ENCODE measurements at places on chromosomes 2 and 18.
A peak's percentile ranks its signal among the peaks of the same experiment; 100 is the strongest.

DNA sequence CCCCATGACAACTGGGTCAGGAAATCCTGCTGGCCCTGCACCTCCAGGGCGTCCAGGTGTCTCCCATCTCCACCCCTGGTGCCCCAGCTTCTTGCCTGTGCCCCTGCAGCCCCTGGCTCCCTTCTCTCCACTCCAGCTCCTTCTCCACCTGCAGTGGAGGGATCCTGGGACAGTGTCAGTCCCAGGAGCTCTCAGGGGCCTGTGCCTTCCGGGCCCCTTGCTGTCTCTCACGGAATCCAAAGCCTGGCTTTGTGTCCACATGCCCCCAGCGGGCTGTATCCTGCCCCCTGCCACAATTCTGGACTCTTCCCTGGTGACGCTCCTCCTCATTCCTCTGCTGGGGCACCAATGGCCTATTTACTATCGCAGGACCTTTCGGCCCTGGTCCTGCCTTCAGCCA is 58.2 kb downstream of the MYT1L start:
- DNase-seq: no peak

DNA sequence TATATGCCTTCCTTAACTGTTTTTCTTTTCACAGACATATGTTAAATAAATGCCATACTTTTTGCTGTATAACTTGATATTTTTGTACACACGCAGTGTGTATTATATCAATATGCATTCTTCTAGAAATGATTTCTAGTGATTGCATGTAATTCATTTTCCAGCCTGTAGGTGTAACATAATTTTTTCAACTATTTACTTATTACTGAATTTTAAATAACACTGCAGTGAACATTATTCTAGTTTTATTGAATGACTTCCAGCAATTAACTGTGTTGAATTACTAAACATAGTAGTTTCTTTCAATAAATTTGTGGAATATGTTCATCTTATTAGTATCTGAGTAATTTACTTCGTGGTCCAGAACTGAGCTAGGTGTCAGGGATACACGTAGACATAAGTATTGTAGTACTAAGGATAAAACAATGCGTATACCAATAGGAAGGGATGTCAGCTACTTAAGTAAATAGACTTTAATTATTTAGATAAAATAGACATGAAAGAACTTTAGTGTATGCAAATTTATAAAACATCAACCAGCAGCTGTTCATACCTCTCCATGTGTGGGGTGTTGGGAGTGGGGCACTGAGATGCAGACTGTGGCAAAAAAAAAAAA is 28.0 kb downstream of the TANC1 start:
- DNase-seq: no peak

DNA sequence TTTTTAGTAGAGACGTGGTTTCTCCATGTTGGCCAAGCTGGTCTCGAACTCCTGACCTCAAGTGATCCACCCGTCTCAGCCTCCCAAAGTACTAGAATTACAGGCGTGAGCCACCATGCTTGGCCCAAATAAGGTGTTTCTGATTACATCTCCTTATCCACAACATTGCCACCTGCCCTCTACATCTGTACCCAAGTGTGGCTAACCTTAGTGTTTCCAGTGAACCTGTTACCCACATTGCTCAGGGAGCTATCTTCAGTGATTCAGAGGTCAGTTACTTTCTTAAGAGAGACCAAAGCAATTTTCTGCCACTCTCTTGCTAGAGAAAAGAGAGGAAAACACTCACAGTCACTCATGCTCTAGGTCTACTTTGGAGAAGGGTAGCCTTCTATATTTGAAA is 115.0 kb upstream of the SLC39A10 start:
- no peak for DNase-seq

GRCh38 chr2:104849101-104849500 is 4.8 kb upstream of the POU3F3 start:
- DNase-seq: no peak

GRCh38 chr2:240351088-240351741 is 84.2 kb upstream of the GPC1 start:
- no peak for DNase-seq

DNA sequence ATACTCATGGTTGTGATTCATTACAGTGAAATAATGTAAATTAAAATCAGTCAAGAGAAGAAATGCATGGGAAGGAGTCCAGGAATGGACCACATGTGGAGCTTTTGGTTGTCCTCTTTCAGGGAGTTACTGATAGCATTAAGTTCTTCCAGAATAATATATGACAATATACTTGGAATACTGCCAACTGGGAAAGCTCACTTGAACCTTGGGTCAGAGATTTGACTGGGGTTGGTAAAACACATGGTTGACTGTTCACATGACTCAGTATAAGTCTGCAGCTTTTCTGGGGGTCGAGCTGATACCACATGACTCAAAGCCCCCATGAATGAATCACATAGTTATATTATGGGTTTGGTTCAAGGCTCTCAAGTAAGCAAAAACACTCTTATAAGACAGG is 1109.0 kb upstream of the CHAC2 start:
- DNase-seq: no peak

- no peak for DNase-seq
These were observed 146.5 kb downstream of the NCKAP5 start for GRCh38 chr2:133421516-133422324.

DNA sequence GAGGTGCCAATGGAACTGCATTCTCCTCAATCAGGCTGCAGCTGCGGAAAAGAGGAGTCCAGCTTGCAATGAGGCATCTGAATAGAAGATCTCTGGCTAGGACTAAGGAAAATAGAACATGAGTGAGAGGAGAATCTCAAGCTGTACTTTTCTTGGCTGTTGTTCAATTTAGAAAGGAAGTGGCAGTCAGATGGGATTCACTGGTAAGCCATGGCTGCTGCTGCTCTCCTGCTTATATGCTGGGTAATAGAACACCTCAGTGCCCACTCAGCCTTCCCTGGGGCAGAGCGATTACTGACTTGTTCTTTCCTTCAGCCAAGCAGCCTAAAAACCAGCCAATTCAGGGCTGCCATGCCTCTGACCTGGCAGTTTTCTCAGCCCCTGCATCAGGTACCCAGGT is 17.6 kb upstream of the CHST9 start:
- DNase-seq: no peak

- no peak for DNase-seq
These were observed 10.5 kb upstream of the LYPD1 start for GRCh38 chr2:132680544-132680943.

DNA sequence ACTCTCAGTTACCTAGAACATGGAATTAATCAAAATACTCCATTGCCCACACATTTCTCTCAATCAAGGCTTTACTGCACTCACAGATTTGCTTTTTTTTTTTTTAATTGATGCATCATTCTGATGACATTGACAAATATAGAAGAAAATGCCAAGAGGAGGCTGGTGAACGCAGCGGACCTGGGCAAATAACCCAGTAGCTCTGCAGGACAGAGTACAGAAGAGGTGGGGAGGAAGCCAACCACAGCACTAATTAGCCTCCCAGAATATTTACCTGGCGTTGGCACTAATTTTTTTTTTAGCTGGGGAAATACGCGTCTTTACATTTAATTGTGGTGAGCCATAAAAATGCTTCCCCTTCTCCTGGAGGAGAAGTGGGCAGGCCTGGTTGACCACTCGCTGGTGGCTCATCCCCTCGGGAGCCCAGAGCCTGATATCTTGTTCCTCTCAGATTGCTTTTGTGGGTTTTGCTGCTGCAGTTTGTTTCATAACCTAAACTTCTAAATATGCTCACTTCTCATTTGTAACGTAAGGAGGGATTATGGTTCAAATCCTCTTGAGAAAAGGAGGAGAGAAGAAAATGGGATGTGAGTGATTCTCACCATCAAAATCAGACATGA is 165.8 kb upstream of the EPB41L3 start:
- no peak for DNase-seq

DNA sequence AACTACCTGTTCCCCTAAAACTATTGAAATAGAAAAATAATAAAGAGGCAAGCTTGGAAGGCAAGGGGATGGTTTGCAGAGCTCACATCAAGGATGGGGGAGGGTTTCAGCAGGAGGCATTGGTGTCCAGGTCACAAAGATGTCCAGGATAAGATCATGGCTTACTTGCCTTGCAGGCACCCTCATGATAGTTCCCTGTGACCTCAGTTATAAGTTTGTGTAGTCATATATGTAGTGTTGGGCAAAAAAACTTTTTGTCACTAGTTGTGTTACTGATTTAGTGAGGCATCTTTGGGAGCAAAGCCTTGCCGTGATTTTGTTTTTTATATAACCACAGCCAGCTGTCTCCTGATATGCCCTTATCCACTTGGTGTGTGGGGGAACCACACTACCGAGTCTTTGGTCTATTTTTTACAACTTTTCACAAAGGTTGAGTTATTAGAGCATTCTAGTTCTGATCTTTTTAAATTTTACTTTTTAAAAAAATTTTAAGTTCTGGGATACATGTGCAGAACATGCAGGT is 53.3 kb downstream of the IL1R2 start:
- DNase-seq: no peak

GRCh38 chr2:30897539-30897938 is 90.3 kb upstream of the CAPN13 start:
- DNase-seq: no peak

DNA sequence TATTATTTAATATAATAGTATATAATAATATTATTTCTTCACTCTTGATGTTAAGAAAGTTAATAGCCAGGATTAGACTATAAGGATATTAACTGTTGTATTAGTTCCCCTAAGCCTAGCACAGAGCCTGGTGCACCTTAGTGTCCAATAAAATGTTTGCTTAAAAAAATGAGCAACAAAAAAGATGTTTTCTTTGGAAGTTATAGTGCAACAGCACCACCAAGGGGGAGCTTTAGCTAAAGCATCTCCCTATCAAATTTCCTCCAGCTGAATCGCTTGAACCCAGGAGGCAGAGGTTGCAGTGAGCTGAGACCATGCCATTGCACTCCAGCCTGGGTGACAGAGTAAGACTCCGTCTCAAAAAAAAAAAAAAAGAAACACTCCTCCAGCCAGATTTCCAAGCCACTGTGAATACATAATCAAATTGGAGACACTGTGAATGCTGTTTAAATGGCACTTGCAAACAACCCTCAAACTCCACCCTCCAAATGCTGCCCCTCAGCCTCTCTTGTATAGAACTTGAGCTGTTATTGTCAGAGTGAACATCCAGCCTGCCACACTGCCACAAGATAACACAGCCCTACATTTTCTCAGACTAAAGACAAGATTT is 221.9 kb downstream of the DYM start:
- no peak for DNase-seq

GRCh38 chr2:124065636-124066035 is 40.5 kb downstream of the CNTNAP5 start:
- no peak for DNase-seq

DNA sequence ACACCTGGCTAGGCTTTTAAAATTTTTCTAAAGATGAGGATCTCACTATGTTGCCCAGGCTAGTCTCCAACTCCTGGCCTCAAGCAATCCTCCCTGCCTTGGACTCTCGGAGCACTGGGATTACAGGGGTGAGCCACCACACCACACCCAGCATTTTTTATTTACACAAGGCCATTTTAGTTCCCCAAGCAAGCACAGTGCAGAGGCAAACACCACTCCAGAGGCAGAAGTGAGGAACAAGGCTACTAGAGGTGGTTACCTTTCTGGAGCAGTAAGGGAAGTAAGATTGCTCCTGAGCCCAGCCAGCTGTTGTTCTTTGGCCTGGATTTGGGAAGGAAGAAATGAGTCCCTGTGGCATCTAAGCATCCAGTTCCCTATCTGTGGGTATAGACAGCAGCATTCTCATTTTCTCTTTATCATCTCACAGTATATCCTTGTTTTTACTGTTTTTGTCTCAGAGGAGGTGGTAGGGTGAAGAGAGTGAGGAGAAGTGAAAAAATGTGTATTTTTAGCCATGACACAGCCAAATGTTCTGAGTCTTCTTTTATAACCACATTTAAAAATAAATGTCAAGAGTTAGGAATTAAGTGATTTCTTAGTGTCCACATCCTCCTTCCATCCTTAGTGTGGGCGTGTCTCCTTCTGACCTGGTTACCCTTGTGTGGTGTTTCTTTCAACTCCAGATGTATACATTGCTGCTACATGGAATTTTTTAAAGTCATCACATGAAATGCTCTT is 10.5 kb upstream of the TTC39C start:
- DNase-seq: no peak

DNA sequence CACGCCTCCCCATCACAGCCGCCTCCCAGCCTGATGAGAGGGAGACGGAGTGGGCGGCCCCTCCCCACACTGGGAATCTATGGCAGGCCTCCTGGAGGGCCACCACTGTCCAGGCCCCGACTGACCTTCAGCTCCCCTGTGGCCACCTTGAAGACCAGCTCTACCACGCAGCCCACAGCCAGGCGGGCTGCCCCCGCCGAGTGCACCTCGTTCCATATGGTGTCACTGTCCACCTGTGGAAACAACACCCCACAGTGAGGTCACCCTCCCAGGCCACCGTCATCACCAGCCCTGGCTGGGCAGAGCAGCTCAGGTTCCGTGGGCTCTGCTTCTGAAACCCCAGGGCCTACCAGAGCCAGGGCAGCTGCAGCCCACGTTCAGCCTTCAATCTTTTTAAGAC is 242.0 kb downstream of the TWIST2 start:
- DNase-seq: no peak

DNA sequence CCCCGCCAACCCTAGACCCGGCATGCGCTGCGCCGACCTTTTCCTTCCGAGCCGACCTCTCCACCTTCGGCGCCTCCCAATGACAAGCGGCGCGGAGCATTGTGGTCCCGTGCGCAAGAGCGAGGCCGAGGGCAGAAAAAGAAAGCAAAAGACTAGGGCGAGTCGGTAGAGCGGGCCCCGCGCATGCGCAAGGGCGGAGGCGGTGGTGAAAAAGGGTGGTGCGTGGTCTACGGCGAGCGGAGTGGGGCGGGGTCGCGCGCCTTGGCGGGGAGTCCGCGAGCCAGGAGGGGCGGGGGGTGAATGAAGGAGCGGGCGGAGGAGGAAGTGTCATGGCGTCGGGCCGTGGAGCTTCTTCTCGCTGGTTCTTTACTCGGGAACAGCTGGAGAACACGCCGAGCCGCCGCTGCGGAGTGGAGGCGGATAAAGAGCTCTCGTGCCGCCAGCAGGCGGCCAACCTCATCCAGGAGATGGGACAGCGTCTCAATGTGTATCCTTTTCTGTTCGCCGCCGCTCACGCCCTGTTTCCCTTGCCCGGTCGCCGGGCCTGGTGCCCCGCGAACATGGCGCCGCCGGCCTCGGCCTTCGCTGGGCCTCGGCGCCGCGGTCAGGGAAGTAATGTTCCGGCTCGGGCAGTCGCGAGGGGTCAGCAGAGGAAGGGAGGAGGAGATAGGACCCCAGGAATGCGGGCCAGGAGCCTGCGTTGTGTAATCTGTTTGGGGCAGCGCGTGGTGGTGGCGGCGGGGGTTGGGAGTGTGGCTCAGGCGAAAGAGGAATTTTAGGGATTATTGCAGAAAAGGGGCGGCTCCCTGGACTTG is at the start of gene CCNT2:
Gene CCNT2, plus strand, starts transcription at position 297 of the 815 bp plus-strand sequence. Its CDS starts 33 bp downstream, at position 330.
- peak; percentile 100 for DNase-seq

GRCh38 chr2:223815884-223816570 is 21.4 kb downstream of the AP1S3 start:
- DNase-seq: no peak
